Stimulated activated CD8-positive, alpha-beta memory T cell treated with anti-CD3 and anti-CD28 coated beads, Interleukin-4, amount 100 ng/mL, for 4 hours (primary cell): ENCODE measurements at places on chromosomes 6 and 20.

DNA sequence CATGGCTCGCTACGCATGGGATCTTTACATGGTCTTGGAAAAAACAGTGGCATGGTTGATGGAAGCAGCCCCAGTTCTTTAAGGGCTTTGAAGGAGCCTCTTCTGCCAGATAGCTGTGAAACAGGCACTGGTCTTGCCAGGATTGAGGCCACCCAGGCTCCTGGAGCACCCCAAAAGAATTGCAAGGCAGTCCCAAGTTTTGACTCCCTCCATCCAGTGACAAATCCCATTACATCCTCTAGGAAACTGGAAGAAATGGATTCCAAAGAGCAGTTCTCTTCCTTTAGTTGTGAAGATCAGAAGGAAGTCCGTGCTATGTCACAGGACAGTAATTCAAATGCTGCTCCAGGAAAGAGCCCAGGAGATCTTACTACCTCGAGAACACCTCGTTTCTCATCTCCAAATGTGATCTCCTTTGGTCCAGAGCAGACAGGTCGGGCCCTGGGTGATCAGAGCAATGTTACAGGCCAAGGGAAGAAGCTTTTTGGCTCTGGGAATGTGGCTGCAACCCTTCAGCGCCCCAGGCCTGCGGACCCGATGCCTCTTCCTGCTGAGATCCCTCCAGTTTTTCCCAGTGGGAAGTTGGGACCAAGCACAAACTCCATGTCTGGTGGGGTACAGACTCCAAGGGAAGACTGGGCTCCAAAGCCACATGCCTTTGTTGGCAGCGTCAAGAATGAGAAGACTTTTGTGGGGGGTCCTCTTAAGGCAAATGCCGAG lies 78.2 kb downstream of the ASXL1 start:
- no peak for DNase-seq

DNA sequence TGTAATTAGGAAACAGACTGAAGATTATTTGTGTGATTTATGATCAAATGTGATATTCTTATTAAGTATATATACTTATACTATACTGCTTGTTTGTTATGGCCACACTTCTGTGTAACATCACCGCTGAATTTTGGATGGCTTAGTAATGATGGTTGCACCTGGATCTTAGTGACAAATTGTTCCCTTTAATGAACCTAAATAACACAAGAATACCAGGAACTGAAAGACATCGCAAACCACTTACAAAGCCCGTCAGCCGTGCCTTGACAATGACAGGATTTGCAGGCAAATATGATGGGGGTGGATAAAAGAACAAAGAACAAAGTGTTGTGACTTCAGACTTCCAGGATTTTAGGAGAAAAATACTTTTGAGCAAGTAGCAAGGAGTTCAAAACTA lies 67.1 kb downstream of the LAMP5 start:
- DNase-seq, result no peak

DNA sequence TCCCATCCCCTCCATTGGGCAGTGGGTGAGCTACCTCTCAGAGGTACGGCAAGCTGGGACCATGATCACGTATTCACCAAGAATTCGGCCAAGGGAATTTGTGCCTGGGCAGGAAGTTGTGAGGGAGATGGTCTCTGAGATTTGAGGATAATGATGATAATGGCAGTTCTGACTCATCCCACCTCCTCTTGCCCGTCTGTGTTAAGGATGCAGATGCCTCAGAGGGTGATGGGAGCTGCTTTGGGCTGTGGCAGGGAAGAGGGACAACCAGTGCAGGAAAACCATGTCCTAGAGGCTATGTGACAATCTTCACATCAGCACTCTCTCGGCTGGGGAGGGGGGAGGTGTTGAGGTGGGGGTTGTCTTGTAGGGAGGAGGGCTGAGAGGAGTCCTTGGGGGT lies 4.3 kb downstream of the TGM6 start:
- DNase-seq, result no peak

GRCh38 chr6:52522151-52522626 lies 54.7 kb downstream of the TRAM2 start:
- DNase-seq, result no peak

GRCh38 chr6:156950531-156950930 lies 173.4 kb downstream of the ARID1B start:
- DNase-seq, result no peak

GRCh38 chr6:15504581-15505350 lies 158.1 kb downstream of the DTNBP1 start:
- DNase-seq, result no peak

- DNase-seq, result no peak
Observed at GRCh38 chr6:112281821-112282615, 27.7 kb upstream of the LAMA4 start.

GRCh38 chr6:73375216-73375615 lies 5.5 kb upstream of the OOEP start:
- no peak for DNase-seq

DNA sequence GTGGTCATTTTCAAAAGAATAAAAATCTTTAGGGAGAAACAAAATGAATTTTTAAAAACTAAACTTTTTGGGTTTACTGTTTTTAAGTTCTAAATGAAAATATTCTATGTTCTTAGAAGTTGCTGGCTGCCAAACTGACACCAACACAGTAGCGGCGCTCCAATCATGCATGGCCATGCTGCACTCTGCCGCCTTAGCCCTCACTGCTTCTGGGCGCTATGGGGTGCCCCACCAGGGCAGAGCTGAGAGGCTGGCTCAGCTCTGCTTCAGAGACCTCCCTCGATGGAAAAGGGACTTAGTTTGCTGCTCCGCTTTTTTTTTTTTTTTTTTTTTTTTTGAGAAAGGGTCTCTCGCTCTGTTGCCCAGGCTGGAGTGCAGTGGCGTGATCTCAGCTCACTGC lies 20.9 kb downstream of the EZR start:
- DNase-seq, result no peak

DNA sequence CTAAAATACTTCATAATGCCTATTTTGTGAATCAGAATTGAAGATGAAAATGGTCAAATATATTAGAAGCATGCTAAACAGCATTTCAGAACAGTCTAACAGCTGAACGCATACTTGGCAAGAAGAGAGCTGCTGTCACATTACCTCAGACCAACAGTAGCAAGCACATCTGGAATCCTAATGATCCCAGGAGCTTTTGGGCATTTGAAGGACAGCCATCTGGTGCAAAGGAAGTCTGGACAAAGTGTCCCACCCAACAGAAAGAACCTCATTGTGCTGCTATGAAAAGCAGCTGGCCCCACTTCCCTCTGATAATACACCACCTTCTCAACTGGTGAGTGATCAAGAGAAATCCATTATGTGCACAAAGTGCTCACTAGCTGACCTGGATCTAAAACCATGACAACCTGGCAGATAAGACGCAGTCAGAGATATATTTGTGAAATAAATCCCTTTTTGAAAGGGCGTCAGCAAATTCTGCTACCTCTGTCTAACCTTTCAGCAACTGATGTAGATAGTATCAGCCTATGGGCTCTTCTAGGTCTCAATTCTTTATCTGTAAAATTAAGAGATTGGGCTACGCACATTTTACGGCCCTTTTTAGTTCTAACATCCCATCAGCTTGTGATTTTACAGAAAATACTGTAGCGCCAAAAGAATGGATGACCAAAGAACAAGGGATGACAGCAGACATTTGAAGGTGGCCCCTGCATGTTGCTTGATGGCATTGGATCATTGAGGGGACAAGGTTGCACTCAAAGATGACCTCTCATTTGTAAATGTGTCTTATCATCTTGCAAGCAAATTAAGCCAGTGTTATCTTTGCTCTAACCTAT lies 78.7 kb downstream of the SGK1 start:
- no peak for DNase-seq

GRCh38 chr20:1275919-1276318 lies 9.8 kb downstream of the SNPH start:
- DNase-seq, result no peak
